ENCODE measurements at places on chromosomes 2 and 18.

- no peak for DNase-seq
Measured at GRCh38 chr2:7599462-7600258, 682.4 kb downstream of the RNF144A start.

GRCh38 chr2:12046641-12047040 lies 300.2 kb downstream of the LPIN1 start:
- no peak for DNase-seq

GRCh38 chr2:47265751-47266231 lies 110.7 kb upstream of the STPG4 start:
- no peak for DNase-seq

- DNase-seq: peak; percentile 30
Measured at GRCh38 chr2:30862054-30862651, 54.9 kb upstream of the CAPN13 start.

DNA sequence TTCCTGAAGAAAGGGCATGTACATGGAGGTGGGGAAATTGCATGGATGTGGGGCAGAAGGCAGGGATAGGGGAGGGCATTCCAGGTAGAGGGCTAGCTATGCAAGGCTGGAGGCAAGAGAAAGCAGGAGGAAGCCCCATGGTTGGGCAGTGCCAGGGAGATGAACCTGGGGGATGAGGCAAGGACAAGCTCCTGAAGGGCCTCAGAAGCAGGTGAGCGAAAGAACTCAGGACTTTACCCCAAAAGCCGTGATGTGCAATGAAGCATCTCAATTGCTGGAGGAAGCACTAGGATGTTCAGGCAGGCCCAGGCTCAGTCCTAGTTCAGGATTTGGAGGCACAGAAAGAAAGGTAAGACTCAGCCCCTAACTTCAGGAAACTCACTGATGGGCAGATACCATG lies 117.0 kb upstream of the EPAS1 start:
- DNase-seq: no peak

DNA sequence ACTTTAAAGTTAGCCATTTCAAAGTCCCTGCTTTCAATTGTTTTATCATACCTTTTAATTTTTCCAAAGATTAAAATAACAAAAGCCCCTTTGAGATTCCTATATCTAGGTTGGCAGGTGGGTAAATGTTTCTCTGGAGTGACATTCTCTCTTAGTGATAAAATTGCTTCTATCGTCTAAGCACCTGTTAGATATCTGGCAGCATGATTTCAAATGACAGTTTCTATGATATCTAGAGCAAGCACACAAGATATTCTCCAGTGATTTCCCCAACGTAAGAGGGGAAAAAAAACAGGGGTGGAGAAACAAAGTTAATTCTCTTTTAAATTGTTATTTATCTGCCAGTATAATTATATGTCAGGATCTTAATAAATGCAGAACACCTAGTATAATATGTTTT lies 610.2 kb downstream of the DSC3 start:
- no peak for DNase-seq

- no peak for DNase-seq
Measured at GRCh38 chr2:6645004-6645403, 220.7 kb downstream of the CMPK2 start.

DNA sequence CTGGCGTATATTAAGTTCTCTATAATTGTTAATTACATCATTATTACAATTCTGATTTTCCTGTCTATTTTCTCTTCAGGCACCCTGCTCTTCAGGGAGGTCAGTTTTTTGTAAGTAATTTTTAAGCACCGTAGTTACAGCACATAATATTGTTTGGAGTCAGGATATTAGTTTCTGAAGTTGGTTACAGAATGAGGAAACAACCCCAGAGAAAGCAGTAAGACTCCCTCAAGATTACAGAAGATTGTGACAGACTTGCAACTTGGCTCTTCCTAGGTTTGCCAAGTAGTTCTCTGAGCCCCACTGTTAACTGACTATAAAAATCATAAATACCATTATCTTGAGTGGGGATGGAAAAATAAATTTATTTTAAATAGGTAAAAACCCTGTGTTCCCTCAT lies 921 bp downstream of the RPE start:
- DNase-seq: no peak

GRCh38 chr18:2083691-2084090 lies 487.6 kb downstream of the METTL4 start:
- no peak for DNase-seq

DNA sequence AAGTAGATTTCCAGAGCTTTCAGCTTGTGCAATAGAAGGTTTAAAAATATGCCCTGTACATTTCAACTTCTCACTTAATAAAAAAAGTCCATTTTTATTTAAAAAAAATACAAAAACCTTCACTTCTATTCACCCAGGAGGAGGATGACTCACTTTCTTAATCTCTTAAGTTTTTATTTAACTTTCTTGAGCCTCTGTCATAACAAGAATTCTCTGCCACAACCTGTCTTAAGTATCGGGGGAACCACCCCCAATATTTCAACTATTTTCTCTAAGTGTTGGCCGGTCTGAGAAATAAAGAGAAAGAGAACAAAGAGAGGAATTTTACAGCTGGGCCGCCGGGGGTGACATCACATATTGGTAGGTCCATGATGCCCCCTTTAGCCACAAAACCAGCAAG lies 58.4 kb downstream of the LRATD1 start:
- DNase-seq: no peak

GRCh38 chr2:159476329-159476728 lies 140.0 kb downstream of the BAZ2B start:
- DNase-seq: no peak

Data from activated CD4-positive, alpha-beta T cell treated with anti-CD3 and anti-CD28 coated beads, Interleukin-2, amount 50 U/mL, for 48 hours (primary cell).